ENCODE measurements at places on chromosomes 4 and X. TPM values are rescaled to one million over a fixed set of nuclear protein-coding genes. Genes with fewer than 3 reads are reported as not detected.
A peak's percentile ranks its signal among the peaks of the same experiment; 100 is the strongest.

NLGN4X gene
- total RNA-seq, result 5.6 TPM

HDX gene
- 4.0 TPM for total RNA-seq

DGAT2L6 gene
- not detected for total RNA-seq

XG gene
- 0.06 TPM for total RNA-seq

CLCN4 gene
- total RNA-seq, result 6.9 TPM

MMRN1 gene
- not detected for total RNA-seq

PF4V1 gene
- not detected for total RNA-seq

BEX5 gene
- 1.3 TPM for total RNA-seq

L1CAM gene
- total RNA-seq, result 7.9 TPM

CCSER1 gene
- 2.8 TPM for total RNA-seq

GRCh38 chr4:26029568-26030131 lies 115.6 kb downstream of the SMIM20 start:
- DNase-seq, result no peak

DNA sequence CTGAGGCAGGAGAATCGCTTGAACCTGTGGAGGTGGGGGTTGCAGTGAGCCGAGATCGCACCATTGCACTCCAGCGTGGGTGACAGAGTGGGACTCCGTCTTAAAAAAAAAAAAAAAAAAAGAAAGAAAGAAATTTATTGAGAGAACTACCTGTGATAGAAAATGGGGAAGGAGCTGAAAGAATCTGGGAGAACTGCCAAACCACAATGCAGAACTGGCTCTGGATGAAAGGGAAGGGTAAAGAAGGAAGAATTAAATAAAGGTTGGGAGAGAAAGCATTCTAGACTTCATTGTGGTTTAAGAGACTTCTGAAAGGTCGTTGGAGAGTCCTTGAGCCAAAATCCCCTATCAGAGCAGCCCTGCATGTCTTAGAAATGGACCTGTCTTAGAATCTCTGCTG lies 567.9 kb upstream of the HTR2C start:
- DNase-seq, result no peak

- DNase-seq, result no peak
These were observed at the start of gene FMR1NB for GRCh38 chrX:147981038-147981752. Gene FMR1NB, plus strand, starts transcription at chrX:147981337. Its CDS starts 66 bp downstream, at chrX:147981403.

DNA sequence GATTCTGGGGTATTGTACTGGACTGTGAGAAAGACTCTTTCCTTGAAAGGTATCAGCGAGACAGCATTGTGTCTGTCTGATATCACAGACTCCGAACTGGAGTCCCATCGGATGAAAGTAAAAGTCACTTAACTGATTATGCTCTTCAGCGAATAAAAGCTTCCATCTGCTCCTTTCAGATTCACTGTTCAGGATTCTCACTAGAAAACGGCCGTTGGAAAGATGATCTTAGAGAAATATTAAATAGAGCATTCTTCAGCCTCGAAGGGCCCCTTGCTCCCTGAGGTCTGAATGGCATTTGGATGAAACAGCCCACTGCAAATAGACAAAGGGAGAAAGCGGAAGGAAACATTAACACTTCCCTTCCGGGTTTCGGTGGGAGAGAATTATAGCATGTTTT lies 416.2 kb upstream of the PRKX start:
- DNase-seq, result no peak

- no peak for DNase-seq
These were observed 60.6 kb downstream of the HTRA3 start for GRCh38 chr4:8329859-8330761.

- DNase-seq, result no peak
These were observed 5.3 kb upstream of the GPR82 start for GRCh38 chrX:41718481-41719235.

DNA sequence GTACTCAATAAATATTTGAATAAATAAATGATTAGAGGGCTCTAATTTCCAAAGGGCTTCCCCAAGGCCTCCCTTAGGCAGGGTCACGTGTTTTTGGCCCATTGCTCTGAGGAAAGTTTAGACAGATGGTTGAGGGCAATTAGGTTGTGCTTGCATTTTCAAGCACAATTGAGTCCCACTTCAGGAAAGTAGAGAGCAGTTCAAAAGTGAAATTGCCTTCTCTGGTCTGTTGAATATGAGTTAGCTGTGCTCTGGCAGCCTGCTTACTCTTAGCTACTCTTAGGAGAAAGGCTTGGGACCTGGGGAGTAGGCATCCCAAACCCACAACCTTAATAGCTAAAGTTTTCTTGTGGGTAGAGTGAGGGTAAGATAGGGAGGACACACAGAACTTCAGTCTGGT lies 9.0 kb upstream of the DRP2 start:
- DNase-seq, result no peak

GRCh38 chrX:110436523-110436922 lies 77.9 kb downstream of the RTL9 start:
- no peak for DNase-seq

DNA sequence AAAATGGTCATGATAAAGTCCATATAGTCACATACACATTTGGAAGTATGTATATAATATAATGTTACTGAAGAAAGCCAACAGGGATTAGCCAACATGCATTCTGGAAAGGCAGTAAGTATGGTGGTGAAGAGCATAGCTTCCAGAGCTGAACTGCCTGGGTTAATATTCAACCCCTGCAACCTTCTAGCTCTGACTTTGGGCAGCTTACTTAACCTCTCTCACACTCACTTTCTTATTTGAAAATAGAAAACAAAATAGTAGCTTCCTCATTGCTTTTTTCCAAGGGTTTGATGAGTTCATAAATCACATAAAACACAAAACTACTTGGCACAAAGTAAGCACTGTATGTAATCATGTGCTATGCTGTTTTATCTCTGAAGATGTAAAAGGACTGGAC lies 216.4 kb downstream of the CHIC2 start:
- DNase-seq, result no peak

DNA sequence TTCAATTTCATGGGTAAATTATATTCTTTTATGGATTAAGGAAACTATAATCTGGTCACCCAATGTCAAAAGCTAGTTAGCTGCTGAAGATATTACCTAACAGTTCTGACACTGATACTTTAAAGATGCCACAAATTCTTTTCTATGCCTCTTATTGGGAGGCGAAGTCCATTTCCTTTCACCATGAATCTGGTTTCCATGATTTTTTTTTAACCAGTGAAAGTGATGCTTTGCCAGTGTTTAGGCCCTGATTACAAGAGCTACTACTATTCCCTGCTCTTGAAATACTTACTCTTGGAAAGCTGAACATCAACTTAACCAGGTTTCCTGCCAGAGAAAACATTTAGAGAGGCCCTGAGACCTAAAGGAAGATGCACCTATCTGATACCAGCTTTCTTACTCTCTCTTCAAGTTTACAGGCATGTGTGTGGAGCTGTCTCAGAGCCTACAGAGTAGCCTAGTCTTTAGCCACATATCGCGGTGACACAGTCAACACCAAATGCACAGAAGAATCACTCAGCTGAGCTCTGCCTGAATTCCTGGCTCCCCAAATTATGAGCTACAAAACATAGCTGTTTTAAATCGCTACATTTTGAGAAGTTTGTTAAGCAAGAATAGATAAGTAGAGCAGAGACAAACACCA lies 1280.8 kb downstream of the PCDH7 start:
- no peak for DNase-seq

DNA sequence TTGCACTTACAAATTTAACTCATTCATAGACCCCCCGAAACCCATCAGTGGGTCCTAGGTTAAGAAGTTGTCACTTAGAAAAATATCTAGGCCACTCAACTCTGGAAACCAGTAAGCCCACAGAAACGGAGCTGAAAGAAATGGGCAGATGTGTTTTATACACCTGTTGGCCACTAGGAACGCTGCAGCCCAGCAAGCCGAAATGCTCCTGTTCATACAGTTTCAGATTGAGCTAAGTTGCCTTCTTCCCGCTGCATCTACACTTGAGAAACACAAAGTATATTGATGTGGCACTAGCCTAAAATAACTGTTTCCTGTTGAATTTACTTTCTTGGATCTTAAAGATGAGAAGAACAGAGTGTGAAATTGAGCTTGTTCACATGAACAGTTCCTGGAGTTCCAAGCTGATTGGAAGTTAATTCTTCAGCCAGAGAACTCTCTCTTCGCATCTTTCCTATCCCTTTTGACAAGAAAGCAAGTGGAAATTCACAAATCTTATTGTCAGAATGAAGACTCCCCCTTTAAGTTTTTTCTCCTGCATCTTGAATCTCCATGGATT lies 174.1 kb downstream of the RBMX2 start:
- peak; percentile 17 for DNase-seq

DNA sequence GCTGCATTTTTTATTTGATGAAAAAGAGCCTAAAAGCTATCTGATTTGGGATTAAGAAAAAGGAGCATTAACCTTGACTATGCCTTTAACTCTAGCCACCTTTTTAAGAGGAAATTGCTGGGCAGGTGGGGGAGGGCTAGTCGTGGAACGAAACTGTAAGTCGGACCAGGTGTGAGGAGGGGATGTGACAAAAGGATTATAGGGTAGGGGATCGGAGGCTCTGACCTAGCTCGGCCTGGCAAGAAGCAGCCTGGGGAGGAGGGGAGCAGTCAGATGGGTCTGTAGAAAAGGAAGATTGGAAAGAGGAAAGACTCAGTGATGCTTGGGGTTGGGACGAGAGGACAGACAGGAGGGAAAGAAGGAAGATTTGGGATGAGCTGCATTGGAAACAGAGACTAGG lies 21.1 kb upstream of the SPCS3 start:
- DNase-seq, result no peak

GRCh38 chr4:123121241-123121907 lies 199.0 kb upstream of the NUDT6 start:
- no peak for DNase-seq

DNA sequence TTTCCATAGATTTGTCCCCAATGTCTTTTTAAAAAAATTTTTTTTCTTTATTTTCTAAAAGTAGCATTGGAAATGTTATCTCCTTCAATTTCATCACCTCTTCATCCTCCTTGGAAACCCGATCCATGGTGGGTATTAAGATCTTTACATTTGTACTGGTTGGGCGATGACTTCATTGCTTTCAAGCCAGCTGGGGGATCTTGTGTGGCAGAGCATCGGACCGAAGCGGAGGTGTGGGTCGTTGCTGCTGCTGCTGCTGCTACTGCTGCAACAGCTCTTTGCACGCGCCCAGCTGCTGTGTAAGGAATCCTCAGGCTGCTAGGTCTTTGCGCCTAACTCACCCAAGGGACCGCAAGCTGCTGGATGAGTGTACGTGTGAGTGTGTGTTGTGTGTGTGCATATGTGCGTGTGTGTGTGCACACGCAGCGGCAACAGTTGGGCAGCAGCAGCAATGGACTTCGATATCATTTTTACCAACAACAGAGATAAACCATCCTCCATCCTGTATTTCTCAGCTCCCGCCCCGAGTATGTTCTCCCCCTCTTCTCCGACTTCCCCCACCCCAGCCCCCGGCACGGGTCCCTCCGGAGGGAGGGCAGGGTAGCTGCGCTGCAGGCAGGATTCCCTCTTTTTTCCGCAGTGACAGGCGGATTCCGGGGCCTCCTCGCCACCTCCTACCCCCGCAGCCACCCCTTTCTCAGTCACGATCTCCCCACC lies 768 bp upstream of the CDKL5 start:
- peak; percentile 36 for DNase-seq

GRCh38 chrX:34493086-34493485 lies 164.0 kb downstream of the TMEM47 start:
- no peak for DNase-seq
